ENCODE measurements at places on chromosomes 3 and 15.
A peak's percentile ranks its signal among the peaks of the same experiment; 100 is the strongest.

DNA sequence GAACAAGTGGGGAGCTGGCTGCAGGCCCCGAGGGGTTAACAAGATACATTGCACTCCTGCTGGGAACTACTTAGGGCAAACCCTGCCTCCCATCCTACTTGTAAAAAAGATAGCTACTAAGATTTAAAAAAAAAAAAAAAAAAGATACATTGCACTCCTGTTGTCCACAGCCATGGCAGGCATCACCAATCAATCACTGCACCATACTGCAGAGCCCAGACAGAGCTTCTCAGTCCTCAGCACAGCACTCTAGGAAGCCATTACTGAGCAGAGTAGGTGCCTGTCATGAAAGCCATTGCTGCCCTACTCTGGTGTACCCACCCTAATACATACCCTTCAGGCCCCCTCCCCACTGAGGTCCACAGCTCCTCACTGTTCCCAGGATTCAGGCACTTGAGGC, 64.8 kb downstream of the RASGRF1 start:
- DNase-seq: no peak

DNA sequence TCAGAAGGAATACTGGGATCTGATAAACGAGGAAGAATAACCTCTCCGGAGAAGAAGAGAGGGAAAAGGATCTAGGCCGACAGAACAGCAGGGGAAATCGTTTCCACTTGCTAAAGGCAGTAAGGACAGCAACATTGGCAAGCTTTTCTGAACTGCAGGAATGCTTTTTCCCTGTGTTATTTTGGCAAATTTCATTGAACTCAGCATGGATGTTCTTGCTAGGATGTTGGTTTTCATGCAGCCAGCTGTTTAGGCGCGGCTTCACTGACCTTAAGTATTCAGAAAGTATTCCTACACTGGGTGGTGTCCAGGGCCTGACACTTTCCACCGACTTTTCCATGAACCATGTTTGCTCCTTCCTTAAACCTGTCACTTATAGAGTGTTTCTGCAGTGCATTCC, 489.7 kb downstream of the CNTN3 start:
- no peak for DNase-seq

DNA sequence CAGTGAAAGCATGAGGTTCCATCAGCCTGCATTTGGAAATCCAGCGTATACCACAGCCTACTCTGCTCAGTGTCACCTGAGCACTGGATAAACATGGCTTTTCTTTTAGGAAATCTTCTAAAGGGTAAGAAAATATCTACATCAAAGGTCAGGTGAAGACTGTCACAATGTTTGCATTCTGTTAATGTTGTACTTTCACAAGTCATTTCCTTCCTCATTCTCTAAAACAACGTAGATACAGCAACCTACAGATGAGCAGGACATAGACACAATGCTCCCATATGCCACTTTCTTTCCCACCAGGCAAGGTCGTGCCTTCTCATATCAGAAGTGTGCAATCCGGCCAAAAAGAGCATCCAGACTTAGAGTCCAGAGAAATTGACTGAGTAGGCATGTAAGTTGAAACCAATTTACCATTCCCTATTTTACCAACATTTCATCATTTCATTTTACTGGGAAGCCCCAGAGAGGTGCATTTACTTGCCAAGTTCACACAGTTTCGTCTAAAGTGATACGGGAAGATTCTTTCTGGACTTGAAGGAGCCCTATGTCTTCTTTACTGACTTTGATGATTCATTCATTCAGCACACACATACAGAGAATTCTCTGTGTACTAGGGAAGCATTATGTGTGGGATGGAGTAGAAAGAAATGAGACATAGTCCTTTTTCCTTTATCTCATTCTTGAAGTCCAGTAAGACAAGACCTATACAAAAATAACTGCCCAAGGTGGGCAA, 30.6 kb upstream of the LPP start:
- DNase-seq: no peak

GRCh38 chr3:115087512-115087911, 59.6 kb downstream of the ZBTB20 start:
- DNase-seq: no peak

DNA sequence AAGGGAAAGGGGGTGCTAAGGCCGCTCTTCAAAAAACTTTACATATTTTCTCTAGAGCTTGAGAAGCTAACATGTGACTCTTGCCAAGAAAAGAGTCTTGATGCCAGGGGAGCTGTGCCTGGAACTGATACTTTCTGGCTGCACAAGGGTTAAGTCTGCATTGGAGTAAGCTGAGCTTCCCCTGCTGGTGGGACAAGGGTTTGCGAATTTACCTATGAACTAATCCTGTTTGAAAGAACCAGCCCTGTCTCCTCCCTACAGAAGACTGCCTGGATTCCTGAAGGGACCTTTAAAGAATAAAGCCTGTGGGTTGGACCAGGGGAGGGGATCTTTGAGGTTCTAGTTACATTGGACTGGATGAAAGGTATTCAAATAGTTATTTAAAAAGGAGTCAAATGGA, 58.3 kb upstream of the EPHA3 start:
- DNase-seq: no peak

GRCh38 chr3:44968447-44968858, 7.5 kb downstream of the ZDHHC3 start:
- no peak for DNase-seq

DNA sequence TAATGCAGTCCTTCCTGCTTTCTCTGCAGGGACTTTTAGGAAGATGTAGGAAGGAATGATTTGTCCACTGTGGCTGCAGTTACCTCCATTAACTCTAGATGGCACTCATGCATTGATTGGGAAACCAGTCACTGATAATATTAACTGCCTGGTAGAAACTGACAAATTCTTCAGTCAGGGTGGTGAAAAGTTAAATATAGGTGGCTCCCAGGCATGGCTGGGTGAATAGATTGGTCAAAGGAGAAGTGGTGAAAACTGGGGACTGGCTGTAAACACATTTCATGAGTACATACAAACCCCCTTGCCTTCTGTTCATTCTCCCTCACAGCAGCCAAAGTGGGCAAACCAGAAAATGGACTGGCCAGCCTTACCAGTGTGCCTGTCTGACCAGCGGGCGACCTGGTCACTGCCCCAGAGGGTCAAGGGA, 333.4 kb downstream of the THSD4 start:
- DNase-seq: peak; percentile 19

GRCh38 chr15:31554261-31554660, 227.6 kb downstream of the KLF13 start:
- DNase-seq: no peak

DNA sequence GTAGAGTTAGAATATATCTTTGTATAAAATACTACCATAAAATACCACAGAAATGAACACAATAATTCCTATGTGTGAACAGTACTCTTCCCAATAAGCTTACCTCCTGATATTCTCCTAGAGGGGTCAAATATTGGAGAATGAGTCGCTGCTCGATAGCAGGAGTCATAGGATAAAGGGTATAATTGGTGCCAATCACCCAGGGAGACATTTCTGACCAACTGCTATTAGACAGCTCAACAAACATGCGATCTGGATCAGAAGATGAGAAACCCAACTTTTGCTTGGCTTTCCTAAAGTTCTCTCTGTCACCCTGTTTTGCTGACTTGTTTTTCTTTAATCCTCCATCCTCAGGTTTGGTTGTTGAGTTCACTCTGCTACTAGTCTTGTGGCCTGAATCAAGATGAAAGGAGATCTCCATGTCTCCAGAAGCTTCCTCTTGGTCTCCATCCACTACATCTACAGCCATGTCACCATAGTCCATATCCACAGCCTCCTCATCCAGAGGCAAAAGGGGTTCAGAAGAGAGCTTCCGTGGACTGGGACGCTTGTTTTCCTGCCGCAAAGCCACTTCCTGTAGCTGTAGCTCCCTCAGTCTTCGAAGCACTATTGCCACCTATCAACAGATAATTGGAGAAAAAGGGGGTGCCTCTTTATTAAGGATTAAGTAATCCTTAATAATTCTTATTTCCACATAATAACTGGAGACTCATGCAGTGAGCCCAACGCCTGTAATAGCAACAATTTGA, 50.4 kb downstream of the RBM15B start:
- no peak for DNase-seq

DNA sequence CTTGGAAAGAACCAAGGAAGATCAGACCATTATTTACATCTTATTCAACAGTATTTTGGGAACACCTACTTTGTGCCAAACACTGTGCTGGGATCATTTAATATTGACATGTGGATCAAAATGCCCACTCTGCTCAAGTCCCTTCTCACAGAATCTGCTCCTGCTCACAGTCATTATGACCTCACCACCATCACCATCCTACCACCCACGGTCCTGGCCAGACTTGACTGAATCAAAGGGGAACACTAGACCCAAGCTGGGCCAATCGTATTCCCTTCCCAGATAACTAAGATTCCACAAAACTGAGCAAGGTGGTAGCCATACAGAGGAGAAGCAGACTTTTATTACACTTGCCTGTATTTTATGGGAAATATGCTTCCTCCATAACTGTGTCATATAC, 3.4 kb upstream of the CEP152 start:
- no peak for DNase-seq

DNA sequence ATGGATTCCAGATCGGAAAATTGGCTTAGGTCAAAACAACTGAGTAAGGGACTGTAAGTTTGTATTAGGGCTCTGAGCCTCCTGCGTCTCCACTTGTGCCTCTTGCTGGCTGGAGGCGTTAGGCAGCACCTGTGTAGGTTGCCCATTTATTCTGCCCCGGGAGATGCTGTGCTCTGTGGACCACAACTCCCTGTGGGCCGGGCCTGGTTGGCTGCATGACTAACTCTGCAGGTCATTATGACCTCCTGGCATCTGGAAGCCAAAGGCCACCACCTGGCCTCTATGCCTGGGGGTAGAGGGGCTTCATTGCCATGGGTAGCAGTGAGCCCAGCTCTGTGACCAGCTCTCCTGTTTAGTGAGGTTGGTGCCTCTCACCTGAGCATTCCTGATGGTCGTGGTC, 36.0 kb upstream of the BDH1 start:
- no peak for DNase-seq

- DNase-seq: no peak
These were observed 512.6 kb upstream of the CBLB start for GRCh38 chr3:106381286-106381938.

- DNase-seq: no peak
These were observed 85.4 kb upstream of the ABHD2 start for GRCh38 chr15:89002830-89003229.

DNA sequence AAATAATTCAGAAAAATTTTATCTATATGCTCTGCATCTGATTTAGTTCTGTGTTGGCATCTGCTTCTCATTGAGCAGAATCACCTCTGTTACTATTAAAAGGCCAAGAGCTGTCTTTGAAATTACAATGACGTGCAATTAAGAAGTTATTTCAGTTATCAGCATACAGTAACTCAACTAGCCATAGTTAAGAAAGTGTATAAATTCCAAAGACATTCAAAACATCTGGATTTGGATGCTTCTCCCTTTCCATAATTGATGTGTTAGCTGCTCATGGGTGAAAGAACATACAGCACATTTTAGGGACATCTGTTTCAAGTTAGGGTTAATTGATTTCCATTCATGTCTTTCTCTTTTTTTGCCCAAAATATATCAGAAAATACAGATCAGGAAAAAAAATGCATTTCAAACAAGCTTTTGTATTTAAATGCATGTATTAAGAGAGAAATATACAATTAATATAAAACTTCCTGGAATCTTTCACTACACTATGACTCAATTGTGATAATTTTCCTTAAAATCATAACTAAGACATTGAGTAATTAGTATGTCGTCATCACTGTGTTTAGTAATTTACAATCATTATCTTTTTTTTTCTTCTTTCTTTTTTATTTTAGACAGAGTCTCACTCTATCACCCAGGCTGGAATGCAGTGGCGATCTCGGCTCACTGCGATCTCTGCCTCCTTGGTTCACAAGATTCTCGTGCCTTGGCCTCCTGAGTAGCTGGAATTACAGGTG, 82.7 kb upstream of the MBNL1 start:
- DNase-seq: no peak

GRCh38 chr15:64753480-64754185, 21.8 kb downstream of the RBPMS2 start:
- no peak for DNase-seq

GRCh38 chr3:122392868-122393844, 9.2 kb downstream of the FAM162A start:
- no peak for DNase-seq

GRCh38 chr15:50190723-50191122, 8.7 kb downstream of the SLC27A2 start:
- no peak for DNase-seq

DNA sequence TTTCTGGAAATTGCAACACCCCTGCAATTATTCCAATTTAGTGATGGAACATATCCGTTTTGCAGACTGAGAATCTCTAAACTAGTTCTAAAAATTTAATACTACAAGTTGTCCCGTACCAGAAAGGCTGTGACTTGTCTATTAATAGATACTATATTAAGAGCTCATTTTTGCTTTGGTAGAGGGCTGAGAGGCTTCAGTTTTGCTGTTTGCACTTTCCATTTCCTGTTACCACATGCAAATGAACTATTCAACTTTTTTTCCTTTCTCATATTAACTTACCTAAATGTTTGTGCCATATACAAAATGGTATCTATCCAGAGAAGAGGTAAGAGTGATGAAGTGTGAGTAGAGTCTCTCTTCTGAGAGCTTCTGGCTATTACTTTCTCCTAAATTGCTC, 101.5 kb upstream of the CRBN start:
- no peak for DNase-seq

DNA sequence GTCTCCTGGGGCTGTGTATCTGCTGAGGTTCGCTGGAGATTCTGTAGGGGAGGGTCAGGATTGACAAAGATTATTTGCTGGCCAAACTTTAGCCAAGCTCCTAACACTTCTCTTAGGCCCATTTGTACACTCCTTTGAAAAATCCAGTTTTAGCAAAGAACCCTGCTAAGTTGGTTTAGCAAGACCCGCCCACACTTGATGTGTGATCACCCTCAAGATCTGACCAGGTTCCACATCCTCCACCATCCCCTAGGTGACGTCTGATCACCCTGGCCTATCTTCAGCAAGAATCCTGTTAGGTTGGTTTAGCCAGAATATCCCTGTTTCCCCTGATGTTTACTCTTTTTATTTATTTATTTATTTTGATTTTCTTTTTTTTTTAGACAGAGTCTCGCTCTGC, 14.8 kb upstream of the SLC35G2 start:
- DNase-seq: no peak

DNA sequence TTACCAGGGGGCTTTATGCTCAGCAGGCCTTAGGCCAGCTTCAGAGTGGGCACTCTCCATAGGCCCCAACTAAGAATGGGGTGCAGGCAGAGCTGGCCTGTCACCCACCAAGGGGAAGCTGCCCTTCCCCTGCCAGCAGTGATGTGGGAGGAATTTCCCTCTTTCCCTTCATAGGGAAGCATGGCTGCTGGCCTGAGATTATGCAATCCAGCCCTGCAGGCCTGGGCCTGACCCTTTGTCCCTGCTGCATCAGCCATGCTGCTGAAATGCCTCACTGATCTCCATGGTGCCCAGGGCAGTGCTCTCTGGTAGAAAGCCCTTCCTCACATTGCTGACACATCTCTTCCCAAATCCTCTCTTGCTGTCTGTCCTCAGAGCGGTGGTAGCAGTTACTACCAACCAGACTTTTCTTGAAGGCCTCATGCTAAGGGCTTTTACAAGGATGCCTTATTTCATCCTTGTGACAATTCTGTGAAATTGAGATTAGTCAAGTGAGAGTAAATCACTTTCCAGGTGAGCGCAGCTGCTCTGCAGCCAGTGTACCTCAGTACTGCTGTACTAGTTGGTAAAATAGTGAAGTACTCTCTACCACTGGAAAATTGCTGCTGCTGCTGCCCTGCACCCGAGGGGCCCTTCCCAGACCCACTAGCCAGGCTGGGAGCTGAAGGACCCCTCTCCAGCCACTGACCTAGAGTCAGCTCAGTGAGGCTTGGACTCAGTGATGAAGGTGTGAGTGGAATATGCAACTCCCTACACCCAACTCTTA, 33.8 kb downstream of the MRAS start:
- DNase-seq: no peak
